ENCODE measurements at places on chromosomes 12 and 14.

DNA sequence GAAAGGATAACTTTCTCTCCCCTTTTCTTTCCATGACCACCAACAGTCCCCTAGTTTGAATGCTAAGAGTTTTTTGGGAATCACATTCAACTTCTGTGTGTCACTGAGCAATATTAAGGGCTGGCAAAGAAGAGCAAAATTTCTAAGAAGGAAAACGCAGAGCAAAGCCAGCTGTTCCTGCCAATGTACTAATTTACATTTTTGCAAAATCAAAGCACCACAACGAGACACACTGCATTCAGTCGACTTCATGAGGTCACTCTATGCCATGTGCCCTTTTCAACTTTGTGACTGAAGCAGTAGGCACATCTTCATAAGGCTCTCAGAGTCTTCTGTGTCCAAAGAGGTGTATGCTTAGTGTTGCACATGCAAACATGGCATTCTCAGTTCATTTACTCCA lies 66.4 kb downstream of the PTPRR start:
- DNase-seq, result no peak

- DNase-seq, result no peak
Observed at GRCh38 chr12:26941215-26941594, 2.9 kb downstream of the FGFR1OP2 start.

DNA sequence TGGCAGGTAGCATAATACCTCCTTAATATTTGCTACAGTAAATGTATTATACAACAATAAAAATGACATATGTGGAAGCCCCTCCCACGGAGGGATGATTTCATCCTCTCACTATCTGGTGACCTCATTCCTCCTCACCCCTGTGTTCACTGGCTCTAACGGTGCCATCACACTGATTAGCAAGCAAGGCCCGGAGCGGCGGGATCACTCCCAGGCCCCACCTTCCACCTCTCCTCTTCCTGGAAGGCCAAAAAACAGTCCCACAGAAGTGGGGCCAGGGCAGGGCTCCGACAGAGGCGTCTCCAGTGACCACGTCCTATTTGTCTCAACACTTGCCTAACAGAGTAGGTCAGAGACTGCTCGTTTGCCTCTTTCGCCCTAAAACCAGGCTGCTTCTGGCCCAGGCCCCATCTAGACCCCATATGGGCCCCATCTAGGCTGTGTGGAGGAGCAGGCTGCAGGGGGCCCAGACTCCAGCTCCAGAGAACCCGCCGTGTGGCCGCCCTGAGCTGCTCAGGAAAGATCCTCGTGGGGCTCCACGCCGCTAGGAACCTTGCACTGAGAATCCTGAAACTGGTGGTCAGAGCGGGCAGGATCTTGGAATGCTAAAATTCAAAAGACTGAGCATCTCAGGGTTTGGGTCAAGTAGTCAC lies 3.7 kb downstream of the SELPLG start:
- DNase-seq, result no peak

DNA sequence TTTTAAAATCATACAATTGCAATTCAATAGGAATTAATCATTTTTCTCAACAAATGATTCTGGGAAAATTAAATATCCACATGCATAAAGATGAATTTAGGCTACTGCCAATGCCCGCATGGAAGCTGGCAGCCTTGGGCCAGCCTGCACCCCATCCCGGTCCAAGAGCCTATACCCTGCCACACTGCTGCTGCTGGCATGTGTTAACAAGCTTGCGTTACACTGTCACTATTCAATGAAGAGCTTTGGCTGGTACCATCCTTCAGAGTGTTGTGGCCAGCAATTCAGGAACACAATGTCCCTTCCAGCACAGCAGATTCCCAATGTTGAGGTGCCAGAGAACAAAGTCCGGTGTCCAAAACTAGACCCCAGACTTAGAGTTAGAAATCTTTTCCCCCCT lies 13.6 kb upstream of the TAS2R14 start:
- no peak for DNase-seq

GRCh38 chr12:54421175-54421878 lies 2.3 kb upstream of the ITGA5 start:
- no peak for DNase-seq

DNA sequence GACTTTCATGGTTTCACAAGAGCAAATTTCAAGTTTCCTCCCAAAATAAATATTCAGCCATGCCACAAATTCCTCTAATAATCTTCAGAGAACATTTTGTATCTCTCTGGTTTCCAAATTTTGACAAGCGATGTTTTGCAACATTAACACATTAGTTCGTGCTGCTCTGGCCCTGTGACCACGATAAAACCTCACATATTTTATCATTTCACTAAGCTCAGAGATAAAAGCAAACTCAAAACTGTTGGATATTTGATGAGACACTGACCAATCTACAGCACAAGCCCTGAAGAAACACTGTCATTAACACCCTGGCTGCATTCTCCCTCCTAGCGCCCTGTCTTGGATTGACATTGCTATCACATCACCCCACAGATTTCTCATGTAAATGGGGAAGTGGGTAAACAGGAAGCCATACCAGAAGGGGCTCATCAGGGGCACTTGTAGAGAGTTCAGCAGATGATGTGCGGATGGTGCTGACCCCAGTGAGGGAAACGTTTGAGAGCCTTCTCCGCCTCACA lies 264.3 kb downstream of the PRKD1 start:
- DNase-seq, result no peak

DNA sequence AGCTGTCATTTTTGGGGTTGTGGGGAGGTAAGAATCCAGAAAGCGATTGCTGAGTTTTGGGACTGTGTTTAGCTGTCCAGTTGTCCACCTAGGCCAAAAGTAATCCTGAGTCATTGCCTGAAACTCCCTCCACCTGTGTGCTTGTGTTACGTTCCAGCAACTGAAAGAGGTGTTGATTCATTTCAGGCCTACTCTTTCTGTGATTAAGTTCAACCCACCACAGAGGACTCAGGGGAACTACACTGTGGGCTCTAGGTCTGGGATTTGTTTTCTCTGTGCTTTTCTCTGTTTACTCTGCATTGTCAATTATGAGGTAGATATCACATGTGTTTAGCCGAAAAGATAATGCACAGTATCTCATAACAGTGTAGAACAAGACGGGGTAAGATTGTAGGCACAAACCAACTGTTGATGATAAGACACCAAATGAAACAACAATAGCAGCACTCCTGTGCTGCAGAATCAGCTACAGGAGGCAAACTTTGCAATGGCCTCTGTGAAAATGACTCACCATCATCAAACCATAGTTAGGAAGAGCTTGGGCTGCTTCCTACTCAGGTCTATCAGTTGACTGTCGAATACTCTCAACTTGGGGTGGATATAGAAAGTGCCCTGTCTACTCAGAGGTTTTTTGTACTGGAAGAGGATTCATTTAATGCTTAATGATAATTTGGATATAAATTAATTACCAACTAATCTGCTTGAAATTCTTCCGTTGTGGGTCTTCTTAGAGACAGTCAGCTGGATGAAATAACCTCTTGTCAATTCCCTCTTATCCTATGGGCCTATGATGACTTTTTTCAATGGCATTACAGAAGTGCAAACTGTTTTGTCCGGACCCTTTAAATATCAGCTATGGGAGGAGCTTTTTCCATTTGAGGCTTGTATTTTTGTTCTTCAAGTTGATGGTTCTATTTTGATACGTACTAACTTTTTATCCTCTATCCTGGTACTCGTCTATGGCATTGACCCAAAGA lies 385.9 kb downstream of the BMP4 start:
- DNase-seq, result no peak

- no peak for DNase-seq
Observed at GRCh38 chr12:124650912-124651311, 83.5 kb upstream of the NCOR2 start.

DNA sequence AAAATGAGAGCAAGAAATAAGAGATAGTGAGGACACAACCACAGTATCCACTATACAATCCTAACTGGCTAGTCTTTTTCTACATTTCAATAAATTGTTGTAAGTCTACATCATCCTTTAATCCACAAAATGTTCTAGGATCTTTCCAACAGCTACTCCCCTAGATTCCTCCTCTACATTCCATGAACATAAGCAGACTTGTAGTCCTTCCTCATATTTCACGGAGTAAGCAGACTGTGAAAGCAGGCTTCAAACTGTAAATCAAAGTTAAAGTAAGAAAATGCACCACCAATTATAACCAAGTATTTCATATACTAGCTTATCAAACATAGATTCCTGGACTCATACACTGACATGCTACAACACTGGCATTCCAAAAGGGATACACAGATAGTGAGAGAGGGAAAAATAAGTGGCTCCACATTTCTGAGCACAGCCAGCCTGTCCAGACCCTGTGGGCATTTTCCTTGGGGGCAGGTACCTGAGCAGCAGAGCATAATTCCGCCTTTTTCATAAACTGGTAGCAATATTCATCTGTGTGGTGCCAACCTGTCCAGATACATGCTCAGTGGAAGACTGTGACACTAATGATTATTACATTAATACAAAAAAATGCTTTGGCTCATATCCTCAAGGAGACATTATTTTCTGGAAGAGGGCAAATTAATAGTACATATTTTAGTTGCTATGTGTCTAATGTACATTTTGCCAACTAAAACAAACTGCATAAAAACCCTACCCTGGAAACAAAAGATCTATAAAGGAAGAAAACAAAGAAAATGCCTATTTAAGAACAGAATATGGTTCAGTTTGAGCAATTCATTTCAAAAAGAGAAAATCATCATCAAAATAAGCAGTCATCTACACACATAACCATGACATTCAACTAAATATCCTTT lies 113.3 kb upstream of the FSCB start:
- DNase-seq, result no peak

GRCh38 chr12:99453836-99454538 lies 193.6 kb upstream of the GARIN6 start:
- DNase-seq, result no peak

DNA sequence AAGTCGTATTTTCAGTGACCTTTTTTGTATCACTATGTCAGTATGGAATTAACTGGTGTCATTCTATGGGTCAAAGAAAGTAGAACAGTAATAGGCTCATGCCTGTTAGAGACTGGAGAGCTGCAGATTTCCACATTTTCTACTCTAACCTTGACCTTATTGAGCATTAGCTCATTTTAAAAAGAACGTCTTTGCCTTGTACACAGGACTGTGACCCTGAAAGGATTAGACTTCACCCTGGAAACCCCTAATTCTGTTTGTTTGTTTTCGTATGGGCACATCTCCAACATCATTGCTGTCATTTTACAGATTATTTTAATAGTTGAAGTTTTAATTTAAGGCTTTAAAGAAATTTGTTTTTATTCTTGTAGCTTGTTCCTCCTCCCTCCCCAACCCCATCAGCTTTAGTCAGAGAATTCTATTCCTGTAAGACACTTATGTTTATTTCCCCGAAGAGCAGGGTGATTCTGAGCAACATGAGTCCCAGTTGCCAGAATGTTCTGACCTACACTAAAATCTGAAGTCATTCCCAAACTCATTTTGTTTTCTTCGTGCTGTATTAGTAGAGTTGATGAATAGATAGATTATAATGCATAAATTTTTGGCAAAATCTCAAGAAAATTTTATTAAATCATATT lies 451.3 kb downstream of the FOXG1 start:
- no peak for DNase-seq

DNA sequence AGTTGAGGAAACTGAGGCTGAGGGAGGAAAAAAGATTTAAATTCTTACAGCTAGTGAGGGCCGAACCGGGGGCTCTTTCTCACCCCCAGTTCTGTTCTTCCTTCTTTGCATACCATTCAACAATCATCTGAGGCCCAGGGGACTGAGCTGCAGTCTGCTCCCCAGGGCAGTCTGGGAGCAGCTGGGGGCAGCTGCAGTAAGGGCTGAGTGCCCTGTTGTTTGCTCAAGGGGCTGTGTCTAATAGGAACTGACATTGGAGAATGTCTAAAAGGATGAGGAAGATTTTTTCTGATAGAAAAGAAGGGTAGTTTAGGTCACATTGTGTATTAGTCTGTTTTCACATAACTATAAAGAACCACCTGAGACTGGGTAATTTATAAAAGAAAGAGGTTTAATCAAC lies 42.2 kb downstream of the SLC17A8 start:
- DNase-seq, result no peak

DNA sequence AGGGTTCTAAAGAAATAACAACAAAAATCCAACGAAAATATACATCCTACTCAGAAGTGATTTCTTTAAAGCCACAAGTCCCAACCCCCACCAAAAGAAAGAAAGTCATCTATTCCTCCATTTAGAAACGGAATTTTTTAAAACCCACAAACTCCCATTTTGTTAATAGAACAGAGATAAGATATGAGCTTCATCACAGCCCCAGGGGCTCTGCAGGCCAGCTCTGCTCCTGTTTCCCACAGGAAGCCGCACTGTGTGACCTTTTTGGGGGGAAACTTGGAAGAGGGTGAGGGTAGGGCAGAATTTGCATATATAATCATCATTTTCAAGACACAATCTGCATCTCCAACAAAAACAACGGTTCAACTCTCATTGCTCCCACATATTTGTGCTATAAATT lies 2.8 kb downstream of the FBXL14 start:
- no peak for DNase-seq

DNA sequence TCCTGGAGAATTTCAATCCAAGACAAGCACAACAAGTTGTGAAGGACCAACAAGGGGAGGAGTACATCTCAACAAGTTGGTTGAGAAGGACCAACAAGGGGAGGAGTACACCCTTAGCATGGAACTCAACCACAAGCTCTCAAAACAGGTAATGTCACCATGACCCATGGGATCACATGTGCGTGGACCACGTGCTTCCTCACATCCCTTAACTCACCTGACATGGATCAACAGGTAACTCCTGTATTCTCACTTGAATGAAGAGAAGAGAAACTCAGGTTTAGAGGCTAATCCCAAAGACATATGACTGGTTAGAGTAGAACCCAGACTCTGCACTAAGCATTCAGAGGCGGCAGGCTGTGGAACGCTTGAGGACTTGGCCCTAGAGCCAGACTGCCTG lies 6.2 kb downstream of the CRACR2A start:
- DNase-seq, result no peak

DNA sequence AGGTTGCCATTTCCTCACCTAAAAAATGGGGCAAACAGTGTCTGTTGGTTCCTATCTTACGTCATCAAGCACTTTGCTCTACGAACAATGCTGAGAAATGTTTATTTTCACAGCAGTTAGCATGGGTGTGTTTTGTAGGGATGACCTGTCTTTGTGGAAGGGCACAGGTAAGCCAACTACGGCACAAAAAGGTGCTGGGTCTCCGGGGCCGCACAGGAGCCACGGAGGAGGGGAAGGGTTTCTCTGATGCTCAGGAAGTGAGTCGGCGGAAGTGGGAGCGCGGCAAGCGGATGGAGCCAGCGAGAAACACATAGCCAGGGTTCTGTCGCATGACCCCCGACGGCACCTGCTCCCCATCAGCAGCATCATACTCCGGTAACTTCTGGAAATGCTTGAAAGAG lies 65.6 kb upstream of the TCL1B start:
- DNase-seq, result no peak

DNA sequence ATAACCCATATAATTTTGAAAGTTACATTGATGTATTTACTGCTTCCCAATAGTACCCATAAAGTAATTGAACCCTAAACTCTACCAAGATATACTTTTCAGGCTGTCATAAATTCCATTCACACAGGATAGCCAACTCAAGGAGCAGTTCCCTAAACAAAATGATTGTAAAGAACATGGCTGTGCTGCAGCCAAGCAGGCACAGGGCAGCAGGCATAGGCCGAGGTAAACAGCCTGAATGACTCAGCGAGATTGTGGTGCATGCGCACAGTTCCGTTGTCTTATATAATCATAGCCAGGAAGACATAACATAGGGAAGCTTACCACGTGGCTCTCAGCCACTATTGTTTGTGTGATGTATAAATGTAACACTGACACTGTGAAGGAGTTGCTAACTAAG lies 344.9 kb downstream of the FSCB start:
- no peak for DNase-seq

- no peak for DNase-seq
Observed at GRCh38 chr14:97442363-97442762, 645.2 kb downstream of the VRK1 start.

- no peak for DNase-seq
Observed at GRCh38 chr12:53500142-53500775, 824 bp upstream of the TARBP2 start.

Measured in Panc1 (cell line).